A172 (cell line): ENCODE measurements at places on chromosomes 7 and 10. TPM values are rescaled to one million over a fixed set of nuclear protein-coding genes. Genes with fewer than 3 reads are reported as not detected.

DNA sequence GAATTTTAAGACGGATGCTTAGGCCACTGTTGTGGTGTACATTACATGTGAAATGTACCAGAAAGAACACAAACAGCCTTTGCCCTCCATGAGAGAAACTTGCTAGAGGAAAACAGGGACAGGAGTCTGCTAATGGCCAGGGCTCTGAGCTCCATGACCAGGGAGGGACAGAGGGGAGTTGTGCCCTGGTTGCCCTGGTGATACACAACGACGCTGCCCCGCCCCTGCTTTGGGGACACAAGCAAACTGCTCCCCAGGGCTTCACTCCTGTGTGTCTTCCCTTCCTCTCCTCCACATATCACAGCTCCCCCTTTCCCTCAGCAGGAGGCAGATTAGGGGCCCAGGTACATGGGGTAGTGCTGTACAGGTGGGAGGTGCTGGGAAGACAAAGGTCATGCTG, 36.2 kb downstream of the AMPH start:
- no peak for DNase-seq

GRCh38 chr7:78017591-78018100, 219.1 kb downstream of the PHTF2 start:
- no peak for DNase-seq

- DNase-seq: no peak
These were observed 25.2 kb downstream of the LIPK start for GRCh38 chr10:88731296-88731695.

GRCh38 chr10:103818105-103818504, 37.3 kb downstream of the SH3PXD2A start:
- DNase-seq: no peak

GRCh38 chr7:101015626-101016025, 4.3 kb upstream of the MUC17 start:
- no peak for DNase-seq

DNA sequence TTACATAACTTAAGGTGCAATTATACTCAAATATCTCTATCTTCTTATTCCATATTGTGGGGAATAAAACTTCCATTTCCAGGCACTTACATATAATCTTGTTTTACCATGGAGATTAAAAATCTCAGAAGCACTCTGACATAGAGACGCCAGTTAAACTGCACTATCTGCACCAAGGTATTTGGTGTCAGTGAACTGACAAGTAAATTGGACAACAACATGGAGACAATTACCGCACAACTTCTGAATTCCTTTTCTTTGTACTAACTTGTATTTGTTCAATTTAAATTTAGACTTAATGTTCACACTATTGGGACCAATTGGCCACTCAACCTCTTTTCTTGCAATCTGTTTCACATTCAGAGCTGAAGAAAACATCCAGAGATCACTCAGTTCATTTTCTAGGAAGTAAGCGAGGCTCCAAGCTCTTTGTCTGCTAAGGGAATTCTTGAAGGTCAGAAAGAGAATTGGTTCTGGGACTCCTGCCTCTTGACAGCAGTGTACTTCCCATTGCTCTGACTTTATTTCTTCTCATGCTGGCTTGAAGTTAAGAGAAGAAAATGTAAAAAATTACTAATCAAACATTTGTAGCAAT, 184.7 kb downstream of the CHCHD3 start:
- no peak for DNase-seq

DNA sequence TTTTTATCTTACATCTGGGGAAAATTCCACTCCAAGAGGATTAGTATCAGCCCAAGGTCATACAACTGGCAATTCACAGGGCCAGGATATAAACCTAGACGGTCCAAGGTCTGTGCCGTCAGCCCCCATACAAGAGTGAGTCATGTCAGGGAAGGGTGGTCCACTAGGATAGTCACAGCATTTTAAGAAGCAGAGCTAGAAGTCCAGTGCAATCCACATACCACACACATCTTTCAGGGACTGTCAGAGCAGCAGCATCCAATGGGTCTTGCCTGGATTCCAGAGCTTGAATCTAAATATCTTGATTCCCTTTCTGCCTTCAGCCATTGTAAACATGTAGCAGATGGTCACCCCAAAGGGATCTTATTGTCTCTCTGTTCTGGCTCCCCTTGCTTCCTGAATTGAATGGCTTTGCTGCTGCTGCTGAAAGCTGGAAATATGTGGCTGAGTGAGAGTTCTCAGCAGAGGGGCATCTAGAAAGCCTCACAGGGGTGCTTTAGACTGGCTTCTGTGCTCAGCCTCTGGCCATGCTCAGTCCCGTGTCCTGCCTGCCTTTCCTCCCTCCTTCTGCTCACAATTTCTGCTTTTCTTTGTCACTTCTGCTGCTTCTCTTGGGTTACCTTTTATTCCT, 9.9 kb upstream of the OR6V1 start:
- no peak for DNase-seq

- DNase-seq: no peak
These were observed 70.6 kb upstream of the CCDC6 start for GRCh38 chr10:59976909-59977308.

DNA sequence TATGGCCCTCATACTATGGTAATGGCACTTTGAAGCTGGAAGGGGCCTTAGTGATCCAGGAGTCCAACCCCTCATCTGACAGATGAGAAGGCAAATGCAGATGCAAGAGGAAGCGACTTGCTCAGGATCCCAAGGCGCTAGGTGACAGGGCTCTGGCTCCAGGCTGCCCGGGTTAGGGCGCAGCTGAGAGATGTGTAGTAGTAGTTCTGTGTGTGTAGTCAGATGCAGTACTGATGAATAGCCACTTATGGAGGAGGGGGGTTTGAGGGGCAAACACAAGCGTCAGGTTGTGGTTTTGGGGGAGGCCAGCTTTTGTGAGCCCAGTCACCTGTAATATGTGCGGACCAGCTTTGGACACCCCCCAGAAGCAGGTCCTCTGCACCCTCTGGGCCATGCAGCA, 4.8 kb downstream of the ADRA2A start:
- DNase-seq: no peak

- no peak for DNase-seq
These were observed 22.3 kb downstream of the LEP start for GRCh38 chr7:128263420-128263819.

GRCh38 chr10:44995914-44996669, 4.6 kb upstream of the ZNF22 start:
- no peak for DNase-seq

DNA sequence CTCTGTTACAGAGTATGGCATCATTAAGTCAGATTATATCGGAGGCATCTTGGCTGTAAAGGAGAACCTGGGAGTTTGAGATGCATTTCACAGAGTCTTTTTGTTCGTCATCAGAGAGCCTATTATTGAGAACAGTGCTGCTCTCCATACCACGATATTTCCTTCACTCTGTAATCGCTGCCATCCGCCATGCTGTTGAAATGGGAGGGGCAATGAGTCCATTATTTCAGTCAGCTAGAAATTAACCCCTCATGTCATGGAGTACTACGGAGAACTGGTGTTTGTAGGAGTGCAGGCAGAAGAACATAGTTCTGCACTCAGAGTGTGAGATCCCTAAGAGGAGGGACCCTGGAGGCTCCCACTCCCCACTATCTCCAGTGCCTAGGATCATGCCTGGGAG, 59.2 kb downstream of the SLC16A12 start:
- no peak for DNase-seq

DNA sequence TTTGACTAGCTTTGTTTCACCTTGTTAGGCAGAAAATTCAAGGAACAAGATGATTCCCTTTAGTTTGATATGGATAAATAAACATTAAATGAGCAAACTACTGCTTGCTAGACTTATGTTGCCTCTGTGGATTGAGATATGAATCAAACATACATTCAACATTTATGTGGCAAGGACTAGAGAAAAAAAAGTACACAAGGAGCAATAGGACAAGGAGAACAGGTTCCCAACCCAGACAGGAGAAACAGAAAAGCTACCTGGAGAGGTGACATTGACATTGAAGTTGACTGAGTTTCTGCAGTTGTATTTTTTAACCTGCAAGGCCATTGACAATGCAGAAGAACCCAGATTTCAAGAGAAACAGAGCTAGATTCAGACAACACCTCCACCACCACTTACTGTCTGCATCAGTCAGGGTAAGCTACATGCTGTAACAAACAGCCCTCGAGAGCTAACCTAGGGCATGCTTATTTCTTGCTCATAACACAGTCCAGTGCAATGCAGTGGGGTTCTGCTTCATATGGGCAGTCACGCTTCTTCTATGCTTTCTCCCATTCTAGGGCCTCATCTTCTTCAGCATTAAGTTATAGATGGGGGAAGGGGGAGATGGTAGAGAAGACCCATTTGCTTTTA, 180.9 kb upstream of the LYZL1 start:
- DNase-seq: no peak

DNA sequence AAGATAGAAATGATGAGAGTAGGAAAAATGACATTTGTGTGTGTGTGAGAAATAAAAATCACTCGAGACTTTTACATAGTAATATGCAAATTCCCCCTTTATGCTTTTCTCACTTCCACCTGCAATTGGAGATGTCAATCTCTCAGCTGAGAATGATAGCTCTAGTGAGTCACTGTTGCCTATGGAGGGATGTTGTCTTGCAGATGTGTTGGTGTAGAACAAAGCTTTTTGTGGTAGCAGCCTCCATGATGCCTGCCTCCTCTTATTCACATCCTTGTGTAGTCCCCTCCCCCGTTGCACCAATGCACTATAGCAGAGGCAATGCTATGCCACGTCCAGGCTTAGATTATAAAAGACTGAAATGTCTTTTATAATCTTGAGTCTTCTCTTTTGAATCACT, 33.8 kb downstream of the SPAG6 start:
- DNase-seq: no peak

DNA sequence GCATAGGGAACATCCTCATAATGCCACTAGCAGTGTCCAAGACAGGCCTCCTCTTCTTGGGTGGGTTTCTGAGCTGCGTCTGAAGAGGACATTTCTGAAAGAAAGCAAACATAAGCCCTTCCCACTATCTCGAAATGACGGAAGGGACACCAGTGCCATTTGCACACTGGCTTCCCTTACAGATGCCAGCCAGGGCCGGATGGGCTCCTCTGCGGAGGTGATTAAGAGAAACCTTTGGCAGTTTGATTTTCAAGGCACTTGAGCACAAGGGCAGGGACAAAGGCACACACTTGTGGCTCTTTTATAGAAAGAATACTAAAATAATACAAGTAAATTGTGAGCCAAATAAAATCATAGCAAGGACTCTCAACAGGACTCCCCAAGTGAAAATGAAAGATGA, 106.6 kb upstream of the CELF2 start:
- no peak for DNase-seq

DNA sequence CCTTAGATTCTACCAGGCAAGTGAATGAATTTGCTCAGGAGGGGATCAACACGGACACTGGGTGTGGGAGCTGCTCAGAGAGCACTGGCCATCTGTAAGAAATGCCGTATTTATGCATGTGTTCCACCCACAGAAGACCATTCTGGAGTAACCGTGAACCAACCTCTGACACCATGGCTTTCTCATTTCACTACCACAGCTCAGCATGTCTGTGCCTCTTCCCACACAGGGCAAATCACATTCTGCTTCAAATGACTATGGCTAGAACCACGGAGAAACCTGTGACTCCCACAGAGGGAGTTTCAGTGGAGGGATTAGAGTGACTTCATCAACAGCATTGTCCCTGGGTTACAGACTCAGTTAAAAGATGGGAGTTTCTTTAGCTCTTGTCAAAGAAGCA, 893.4 kb downstream of the XPNPEP1 start:
- DNase-seq: no peak

SLC29A4 gene
- total RNA-seq: 20.9 and 23.1 TPM in 2 replicates

H2BK1 gene
- not detected in 2 replicates for total RNA-seq

ATXN7L1 gene
- total RNA-seq: 1.6 and 10.2 TPM in 2 replicates

NSUN6 gene
- 11.9 and 15.5 TPM in 2 replicates for total RNA-seq

ANKRD30A gene
- not detected in 2 replicates for total RNA-seq

CDNF gene
- 1.2 and 1.8 TPM in 2 replicates for total RNA-seq

XPNPEP1 gene
- total RNA-seq: 75.4 and 88.8 TPM in 2 replicates

WDFY4 gene
- not detected in 2 replicates for total RNA-seq

OPALIN gene
- not detected in 2 replicates for total RNA-seq

STRIP2 gene
- total RNA-seq: 4.2 and 6.3 TPM in 2 replicates

CALML5 gene
- not detected in 2 replicates for total RNA-seq

FMC1 gene
- total RNA-seq: 4.9 and 7.5 TPM in 2 replicates
